ENCODE measurements at places on chromosomes 2 and 18.

DNA sequence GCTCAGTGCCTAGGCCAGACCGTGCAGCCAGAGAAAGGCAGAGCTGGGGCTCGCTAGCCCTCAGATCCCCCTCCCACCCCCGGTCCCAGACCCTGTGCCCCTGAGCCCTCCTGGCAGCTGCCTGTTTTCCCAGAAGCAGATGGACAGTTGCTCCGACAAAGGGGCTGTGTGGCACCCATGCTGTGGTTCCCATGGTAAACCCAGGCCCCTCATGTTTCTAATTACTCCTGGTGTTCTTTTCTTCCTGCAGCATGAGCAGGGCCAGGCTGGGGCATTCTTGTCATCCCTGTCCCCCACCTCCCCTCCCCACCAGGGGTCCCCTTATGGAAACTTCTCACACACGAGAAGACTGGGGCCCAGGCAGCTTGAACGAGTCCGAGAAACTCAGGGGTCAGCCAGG, 269.6 kb downstream of the HAUS1 start:
- no peak for DNase-seq

GRCh38 chr2:11245322-11245721, 90.1 kb downstream of the SLC66A3 start:
- no peak for DNase-seq

GRCh38 chr2:171651667-171652415, 35.4 kb upstream of the DYNC1I2 start:
- DNase-seq, result no peak

GRCh38 chr2:238141541-238142318, 3.3 kb downstream of the KLHL30 start:
- DNase-seq, result no peak

- no peak for DNase-seq
Observed at GRCh38 chr18:77103991-77104531, 28.5 kb downstream of the MBP start.

GRCh38 chr2:204608237-204608939, 63.1 kb downstream of the PARD3B start:
- DNase-seq, result no peak

DNA sequence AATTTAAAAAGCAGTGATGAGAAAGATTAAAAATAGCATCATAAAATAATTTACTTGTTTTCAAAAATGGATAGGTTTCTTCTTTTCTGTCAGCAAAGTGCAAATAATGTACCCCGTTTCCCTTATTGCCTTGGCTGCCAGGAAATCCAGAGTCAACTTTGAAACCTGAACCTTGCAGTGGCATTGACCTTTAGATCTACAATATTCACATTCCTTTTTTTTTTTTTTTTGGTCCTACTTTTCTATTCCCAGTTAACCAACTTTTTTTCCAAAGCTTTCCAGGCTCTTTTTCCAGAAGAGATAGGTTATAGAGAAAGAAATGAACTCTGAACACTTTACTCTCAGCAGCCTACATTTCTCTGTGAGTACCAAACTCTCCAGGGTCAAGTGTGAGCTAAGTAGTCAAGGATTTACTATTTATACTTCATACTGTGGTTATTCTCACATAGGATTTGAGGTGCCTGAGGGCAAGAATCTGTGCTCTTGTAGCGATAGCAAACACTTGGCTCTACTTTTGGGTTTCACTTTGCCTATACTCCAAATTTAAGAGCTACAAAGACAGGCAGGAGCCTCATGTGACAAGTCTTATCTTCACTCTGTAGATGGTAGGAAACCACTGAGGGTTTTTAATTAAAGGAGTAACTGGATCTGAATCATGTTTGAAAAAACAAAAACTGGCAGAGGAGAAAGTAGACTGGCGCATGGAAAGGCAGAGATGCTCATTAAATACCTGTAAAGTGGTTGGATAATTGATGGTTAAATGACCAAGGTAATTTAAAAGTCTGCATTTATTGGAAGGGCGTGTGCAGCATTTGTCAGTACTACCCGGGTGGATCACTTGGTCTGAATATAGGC, 63.2 kb upstream of the TMEM17 start:
- DNase-seq, result peak; percentile 26

DNA sequence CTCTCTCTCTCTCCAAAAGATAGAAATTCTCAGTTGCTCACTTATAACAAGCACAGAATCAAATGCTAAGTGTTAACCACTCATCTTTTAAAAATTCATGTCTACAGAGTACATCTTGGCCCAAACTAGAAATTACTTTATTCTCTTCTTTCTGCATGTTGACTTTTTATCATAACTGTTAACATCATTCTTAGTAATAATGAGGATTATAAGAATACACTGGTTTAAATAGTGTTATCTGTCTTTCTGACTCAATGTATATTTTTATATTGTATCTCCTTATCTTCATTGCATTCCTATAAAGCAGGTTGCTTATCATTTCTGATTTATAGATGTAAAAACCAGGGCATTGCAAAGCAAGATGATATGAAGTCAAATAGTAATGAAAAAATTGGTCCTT, 17.8 kb upstream of the KLF7 start:
- no peak for DNase-seq

DNA sequence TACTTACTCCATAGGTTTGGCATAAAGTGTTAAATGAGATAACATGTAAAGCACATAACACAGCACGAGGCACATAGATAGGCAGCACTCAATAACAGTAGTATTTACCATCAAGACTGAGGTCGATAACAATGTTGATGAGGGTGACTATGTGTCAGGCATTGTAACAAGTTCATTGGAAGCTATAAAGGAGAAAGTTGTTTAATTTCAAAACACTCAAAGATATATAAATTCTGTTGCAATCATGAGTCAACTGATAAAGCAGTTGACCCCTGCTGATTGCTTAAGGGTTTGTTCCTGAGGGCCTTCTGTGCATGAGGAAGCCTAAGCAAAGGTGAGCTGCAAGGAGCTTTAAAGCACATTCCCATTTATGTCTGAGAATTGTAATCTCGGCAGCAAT, 760.5 kb downstream of the SATB2 start:
- no peak for DNase-seq

DNA sequence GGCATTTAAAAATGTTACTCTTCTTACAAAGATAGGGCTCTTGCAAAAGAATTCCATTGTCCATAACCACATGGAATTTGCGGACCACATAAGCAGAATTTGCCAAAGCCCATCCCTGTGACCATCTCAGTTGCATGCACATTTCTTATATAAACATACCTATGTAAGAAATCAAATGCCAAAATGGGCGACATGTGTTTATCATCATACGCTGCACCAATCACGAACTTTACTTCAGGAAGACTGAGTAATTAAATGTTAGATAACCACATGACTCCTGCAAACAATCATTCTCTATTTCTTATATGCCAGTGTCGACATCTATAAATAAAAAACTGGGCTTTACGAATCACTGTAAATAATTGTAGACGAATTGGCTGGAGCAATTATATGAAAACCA, 186.1 kb upstream of the RBMS1 start:
- no peak for DNase-seq

Data from NCI-H748 treated with DMSO at 0.1 percent for 48 hours (cell line).